GM12864 (cell line): ENCODE measurements at places on chromosomes 16 and 17.

DNA sequence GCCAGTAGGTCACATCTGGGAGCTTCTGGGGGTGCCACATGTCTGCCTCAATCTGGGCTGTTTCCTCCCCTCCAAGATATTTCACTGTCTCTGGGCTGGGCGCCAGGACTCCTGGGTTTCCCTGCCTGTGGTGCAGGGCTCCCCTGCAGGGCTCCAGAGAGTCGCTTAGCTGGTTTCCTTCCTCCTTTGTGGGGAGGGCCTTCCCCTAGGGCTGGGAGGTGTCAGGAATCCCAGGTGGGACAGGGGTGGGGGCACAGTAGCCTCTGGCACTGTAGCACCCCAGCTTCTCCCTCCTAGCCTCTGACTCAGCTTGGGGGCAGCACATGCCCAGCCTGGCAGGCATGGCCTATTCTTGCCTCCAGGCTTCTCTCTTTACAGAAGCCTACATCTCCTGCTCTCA is 2.6 kb downstream of the RARA start:
- DNase-seq = no peak

GRCh38 chr16:57380671-57381462 is 8.6 kb downstream of the CX3CL1 start:
- no peak for DNase-seq

GRCh38 chr17:73090396-73091202 is 1.9 kb downstream of the SLC39A11 start:
- no peak for DNase-seq

DNA sequence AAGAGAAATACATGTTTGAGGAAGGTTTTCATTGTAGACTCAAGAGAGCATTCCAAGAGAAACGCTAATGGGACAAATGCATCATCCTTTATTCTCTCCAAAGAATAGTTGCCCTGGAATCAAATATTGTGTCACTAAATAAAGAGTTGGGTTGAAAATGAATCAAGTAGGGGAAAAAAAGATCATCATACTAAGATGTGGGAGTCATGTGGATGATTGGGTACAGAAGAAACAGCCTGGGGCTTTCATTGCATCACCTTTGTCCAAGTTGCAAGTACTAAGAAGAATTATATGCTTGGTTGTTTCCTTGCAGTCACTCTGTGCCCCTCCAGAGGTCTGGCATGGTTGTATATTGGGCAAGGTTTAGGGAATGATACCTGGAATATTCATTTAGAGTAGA is 658.9 kb downstream of the TOX3 start:
- DNase-seq = no peak

DNA sequence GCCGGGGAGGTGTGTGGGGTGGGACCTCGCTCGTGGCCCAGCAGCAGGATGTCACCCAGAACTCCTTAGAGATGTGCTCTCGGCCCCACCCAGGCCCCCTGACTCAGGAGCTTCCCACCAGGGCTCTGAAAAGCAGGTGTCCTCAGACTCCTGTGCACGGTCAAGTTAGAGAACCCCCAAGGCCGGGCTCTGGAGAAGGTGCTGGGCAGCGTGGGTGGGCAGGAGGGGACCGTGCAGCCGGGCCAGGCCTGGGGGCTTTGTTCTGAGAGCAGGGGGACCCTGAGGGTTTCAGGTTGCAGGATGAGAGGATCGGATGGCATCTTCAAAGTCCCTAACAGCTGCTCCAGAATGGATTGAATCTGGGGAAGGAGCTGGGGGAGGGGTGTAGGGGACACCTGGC is 164.4 kb upstream of the CIBAR2 start:
- DNase-seq = no peak
